CD4-positive, alpha-beta T cell treated with Interleukin-15 for 4 hours (primary cell): ENCODE measurements at places on chromosomes 6 and 20.

GRCh38 chr20:53296025-53296424 is 297.6 kb downstream of the ZNF217 start:
- DNase-seq: no peak

GRCh38 chr20:63405102-63405730 is 44.1 kb upstream of the CHRNA4 start:
- DNase-seq: no peak

DNA sequence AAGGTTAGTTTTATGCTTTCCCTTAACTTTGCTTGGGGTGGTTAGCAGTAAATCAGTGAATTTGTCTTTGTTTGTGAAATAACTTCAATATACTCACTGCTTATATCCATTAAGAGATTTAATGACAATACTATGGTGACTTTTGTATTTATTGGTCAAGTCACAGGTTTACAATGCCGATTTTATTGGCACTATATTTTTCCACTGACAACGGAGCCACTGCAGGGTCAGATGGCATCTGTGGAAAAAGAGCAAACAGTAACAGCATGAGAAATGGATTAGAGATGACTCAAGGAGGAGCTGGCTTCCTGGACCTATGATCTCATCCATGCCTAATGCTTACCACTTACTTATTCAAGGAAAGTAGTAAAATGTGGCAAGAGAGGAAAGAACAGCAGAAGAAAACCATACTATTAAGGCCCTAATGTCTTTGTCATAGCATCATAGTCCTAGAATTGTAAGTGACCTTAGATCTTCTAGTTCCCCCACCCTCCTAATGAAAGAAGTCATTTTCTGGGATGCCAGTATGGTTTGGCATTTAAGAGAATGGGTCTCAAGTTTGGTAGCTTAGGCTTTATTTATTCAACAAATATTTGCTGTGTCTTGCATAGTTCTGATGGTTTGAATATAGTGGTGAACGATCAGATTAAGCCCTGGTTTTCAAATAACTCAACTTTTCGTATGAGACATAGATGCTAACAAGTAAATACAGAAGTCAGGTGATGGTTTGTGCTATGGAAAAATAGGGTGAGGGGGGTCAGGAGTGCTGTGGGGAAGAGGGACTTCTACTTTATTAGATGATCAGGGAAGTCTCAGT is 18.5 kb downstream of the RNF144B start:
- DNase-seq: no peak

DNA sequence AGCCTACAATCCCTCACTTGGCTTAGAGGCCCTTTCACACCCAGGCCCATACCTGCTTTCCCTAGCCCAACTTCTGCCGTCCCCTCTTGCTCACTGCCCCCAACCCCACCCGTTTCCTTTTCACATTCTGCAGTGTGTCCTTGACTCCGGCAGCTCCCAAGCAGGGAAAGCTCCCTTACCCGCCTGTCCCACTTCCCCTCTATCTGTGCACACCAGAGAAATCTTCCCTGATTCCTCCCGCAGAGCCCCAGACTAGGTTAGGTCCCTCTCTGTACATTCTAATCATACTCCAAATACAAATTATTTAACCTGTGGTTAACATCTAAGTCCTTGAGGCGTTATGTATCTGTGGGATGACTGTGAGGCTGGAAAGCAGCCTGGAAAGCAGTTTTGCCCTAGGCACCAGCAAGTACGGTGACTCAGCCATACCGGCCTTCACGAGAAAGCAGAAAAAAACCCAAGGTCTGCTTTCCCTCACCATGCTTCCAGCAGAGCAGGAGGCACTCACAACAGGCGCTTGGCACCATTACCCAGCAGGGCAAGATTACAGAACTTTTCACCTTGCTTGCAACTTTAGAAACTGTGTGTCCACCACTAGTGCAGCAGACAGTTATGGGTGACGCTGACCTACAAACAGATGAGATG is 22.3 kb downstream of the ELOVL5 start:
- no peak for DNase-seq

- DNase-seq: no peak
These were observed 306.8 kb upstream of the CNR1 start for GRCh38 chr6:88472851-88473525.

DNA sequence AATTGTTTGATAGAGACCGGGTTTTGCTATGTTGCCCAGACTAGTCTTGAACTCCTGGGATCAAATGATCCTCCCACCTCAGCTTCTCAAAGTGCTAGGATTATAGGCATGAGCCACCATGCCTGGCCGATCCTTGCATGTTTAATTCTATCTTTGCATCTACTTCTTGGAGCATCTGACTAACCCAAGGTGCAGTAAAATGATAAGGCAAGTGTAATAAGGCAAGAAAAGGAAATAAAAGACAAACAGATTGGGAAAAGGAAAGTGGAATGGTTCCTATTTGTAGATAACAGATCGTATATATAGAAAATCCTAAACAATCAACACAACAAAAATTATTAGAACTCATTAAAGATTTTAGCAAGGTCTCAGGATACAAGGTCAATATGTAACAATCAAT is 36.8 kb upstream of the SNX9 start:
- DNase-seq: no peak

GRCh38 chr6:129959358-129959930 is 58.9 kb upstream of the L3MBTL3 start:
- DNase-seq: no peak

- DNase-seq: no peak
These were observed 183.4 kb downstream of the WDR27 start for GRCh38 chr6:169518451-169518850.

DNA sequence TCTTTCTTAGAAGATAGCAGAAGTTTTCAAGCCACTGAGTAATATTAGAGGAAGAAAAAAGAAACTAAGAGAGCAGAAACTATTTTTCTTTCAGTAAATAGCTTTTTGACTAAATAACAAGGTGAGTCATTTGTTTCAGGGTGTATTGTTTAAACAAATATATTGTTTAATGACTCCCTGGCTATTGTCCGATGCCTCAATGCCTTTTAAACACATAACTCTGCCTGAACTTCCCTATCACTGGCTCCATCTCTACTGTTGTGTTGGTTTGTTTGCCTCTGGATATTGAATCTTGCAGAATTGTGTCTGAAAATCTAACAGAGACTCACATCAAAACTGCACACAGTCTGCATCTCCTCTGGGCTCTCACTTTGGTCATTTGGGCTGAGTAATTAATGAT is 19.6 kb upstream of the CLIC5 start:
- DNase-seq: no peak

DNA sequence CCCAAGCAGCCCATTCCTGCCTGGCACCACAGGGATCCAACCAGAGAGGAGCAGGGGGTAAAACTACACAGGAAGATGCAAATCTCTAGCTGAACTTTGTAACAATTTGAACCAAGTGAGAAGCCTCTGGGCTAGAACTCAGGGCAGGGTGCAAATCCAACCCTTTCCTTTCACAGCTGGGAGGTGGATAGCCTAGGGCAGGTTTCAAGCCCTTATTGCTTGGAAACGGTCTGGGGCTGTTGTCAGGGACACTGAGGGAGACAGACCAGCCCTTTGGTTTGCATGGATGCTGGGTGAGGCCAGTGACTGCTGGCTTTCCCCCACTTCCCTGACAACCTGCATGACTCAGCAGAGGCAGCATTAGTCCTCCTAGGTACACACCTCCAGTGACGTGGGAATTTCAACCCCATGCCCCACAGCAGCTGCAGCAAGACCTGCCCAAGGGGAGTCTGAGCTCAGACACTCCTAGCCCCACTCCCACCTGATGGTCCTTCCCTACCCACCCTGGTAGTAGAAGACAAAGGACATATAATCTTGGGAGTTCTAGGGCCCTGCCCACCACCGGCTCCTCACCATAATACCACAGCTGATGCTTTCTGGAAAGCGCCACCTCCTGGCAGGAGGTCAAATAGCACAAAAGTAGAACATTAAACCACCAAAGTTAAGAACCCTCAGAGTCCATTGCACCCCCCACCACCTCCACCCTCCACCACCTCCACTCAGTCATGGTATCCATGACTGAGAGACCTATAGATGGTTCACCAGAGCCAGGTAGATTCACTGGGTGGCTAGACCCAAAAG is 797.7 kb upstream of the MAN1A1 start:
- no peak for DNase-seq

DNA sequence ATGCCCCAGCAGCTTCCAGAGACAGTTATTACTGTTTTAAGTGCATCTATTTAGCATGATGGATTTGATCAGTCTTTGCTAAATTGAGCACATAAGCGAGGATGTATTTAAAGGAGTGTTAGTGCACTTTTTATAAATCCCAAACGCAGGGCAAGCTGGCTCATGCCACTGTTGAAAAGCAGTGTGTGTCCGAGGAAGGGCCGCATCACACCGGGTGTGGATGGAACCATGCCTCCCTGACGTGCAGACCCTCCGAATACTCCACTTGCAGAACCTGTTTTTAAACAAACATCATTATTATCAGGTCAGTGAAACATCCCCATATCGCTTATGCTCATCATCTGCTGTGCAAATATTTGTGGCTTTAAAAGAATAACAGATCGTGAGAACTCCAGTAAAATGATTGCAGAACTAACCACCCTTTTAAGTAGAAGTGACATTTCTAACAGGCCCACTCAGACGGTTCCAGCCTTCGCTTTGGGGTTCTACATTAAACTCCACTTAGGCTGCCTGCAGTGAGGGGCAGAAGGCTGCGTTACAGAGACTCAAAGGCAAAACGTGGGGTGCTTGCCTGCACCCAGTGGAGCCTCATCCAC is 190.1 kb downstream of the CDH4 start:
- no peak for DNase-seq

- no peak for DNase-seq
These were observed 98.8 kb downstream of the ASXL1 start for GRCh38 chr20:32456869-32457478.

DNA sequence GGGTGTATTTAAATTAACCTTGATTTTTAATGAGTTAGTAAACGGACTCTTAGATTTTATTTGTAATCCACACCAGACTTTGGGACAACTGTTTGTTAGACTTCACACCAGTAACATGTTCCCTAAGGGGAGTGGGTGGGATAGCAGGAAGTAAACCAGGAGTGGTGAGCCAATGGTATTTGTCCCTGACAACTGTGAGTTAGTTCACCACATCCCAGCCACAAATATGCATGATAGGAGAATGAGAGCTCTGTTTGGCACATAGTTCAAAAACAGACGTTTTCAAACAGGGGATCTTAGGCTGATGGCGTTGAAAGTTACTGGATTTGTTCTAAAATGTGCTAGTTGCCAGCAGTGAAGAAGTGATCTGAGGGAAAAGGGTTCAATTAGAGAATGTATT is 18.7 kb upstream of the COL10A1 start:
- DNase-seq: no peak

DNA sequence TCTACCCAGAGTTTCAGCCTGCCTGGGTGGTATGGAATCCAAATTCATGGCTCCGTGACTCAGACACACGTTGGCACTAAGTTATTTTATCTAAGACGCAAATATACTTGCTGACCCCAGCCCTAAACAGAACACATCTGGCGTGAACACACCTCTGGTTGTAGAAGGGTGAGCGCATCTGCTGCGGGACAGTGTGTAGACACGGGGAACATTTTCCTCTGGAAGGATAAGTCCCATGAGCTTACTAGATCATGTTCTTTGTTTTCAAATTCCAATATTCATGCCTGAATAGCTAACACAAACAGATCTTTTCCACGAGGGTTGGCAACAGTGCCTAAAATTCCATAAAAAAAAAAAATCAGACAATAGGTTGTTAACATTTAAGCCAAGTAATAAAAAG is 87.8 kb downstream of the TMEM170B start:
- DNase-seq: no peak

- DNase-seq: no peak
These were observed 26.1 kb downstream of the RRBP1 start for GRCh38 chr20:17655865-17656479.

- no peak for DNase-seq
These were observed 262.8 kb upstream of the TAB2 start for GRCh38 chr6:149054559-149055194.

DNA sequence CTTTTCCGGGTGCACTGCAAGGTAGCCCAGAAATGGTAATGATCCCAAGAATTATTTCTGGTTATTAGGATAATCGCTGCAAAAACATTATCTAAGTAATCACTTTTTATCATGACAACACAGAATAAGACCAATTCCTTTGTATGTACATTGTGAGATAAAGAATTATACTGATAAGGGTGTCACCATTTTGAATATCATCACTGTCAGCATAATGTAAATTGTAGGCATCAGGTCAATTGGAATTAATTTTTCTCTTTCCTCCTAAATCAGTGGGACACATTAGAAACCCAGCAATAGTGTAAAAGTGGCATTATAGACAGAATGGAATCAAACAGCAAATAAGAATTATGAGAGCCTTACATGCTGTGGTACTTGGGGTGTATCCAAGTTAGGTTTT is 183.1 kb upstream of the SCGN start:
- DNase-seq: no peak

DNA sequence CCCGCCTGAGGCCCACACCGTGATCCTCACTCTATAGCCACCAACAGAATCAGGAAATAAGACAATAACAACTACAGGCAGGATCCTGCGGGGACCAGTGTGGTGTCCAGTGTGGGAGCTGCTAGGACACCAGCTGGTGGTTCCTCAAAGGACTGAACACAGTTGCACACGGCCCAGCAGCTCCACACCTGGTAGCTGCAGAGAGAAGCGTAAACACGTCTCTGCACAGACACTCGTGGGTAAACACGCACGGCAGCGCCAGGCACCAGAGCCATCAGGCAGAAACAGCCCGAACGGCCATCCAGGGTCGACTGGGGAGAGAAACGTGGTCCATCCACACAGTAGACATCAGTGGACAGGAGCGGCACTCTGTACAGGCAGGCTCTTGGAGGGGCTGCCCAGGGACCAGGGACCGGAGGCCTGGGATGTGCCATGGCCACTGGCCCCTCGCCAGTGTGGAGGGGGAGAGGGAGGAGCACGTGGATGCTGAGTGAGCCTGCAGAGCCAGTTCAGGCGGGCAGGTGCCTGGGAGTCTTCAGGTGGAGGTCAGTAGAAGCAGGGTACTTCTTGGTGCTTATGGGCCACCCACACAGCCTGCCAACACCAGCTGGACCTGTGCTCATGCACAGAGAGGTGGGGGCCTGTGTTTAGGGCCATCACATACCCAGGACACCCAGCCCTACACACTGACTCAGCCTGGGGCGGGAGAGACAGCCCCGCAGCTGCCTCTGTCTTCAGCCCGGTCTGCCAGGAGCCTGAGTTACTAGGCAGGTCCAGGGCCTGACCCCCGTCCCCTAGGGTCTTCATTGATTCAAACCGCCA is 7.4 kb upstream of the LAMA5 start:
- DNase-seq: no peak
